ENCODE measurements at places on chromosomes 12 and 14.

- no peak for DNase-seq
Observed at GRCh38 chr12:66584673-66585072, 94.2 kb downstream of the GRIP1 start.

- no peak for DNase-seq
Observed at GRCh38 chr14:64828071-64828470, 51.6 kb downstream of the SPTB start.

DNA sequence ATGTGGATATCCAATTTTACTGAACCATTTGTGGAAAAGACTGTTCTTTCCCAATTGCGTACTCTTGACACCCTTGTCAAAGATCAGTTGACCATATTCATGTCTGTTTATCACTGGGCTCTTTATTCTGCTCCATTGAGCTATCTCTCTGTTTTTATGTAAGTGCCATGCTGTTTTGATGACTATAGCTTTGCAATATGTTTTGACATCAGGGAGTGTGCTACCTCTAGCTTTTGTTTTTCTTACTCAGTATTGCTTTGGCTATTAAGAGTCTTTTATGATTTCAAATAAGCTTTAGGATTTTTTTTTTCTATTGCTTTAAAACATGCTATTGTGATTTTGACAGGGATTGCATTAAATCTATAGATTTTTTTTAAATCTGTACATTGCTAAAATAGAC, 194.3 kb downstream of the SNAPC1 start:
- no peak for DNase-seq

DNA sequence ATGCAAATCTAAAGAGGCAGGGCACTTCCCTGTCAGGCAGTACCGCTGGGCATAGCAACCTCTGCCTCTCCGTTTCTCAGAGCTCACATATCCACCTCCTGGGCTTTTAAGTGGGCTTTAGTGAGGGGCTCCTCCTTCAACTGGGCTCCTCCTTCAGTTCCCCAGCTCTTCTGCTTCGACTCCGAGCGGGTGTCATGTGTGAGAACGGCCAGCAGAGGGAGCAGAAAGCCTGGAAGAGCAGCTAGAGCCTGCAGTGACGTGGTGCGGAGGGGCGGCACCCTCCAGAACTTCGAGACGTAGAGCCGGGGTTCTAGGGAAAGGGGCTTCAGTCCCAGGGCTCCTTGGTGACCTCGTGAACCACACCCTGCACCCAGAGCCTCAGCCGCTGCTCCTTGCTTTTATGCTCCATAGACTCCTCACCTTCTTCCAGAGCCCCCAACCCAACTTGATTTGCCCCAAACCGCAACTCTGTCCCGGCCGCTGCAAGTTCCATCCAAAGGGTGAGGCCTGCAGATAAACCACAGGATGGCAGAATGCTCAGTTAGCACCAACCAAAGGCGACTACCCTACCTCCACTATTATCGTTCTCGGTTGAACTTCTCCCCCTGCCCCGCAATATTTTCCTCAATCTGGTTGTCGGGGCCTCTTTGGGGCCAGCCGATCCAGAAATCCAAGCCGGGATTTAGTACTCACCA, 383 bp upstream of the GLI1 start:
- peak; percentile 91 for DNase-seq

- no peak for DNase-seq
Observed at GRCh38 chr14:101953151-101953550, 11.2 kb upstream of the DYNC1H1 start.

DNA sequence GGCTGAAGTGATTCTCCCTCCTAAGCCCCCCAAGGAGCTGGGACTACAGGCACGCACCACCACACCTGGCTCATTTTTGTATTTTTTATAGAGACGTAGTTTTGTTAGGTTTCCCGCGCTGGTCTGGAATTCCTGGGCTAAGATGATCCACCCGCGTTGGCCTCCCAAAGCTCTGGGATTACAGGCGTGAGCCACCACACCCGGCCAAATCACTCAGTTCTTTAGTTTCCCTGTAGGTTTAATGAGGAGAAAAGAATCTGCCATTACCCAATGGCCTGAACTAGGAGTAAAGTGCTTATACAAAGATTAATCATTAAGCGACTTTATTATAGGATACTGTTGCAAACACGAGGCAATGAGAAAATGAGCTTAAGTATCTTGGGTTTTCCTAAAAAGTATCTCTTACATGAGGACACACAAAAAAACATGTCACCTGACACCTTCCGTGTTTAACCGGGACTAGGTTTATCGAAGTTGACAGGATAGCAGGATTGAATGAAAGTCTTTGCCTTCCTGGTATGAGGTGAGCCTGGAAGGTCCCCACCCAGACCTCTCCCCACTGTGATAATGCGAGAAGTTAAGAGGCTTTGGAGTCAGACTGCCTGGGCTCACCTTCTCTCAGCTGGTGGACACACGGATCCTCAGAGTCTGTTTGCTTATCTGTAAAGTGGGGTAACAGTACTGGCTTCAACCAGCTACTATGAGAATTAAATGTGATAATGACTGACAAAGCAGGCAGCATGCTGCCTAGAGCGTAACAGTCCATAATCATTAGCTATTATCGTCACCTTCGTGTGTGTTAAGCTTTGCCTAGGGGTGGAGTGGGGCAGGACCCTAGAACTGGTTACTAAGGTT, 133.5 kb upstream of the KRAS start:
- DNase-seq, result no peak

- no peak for DNase-seq
Observed at GRCh38 chr12:70251226-70251625, 8.0 kb downstream of the CNOT2 start.

DNA sequence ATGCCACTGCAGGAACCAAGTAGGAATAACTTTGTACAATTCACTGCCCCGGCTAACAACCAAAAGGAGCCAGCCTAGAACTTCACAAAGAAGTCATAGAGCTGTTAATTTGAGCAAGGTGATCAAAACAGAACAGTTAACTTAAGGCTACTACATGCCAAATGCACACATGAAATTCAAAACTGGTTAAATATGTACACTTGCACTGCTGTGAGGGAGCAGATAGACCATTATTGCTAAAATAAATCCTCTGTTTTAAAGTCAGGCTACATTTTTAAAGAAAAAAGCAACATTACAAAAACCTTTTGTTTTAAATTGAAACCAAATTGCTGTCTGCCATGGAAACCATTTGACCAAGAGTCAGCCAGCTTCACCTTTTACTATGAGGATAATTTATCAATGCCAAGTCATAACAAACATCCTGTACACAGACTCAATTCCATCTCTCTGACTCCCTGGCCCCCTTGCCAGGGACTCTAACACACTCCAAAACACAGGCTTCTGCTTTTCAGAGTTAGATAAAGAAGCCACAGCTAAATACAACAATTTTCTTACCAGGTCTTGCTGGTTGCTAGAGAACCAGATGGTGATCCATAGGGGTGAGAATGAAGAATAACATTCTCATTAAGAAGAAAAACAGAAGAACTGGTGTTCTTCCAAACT, 84.0 kb downstream of the LRP6 start:
- no peak for DNase-seq

DNA sequence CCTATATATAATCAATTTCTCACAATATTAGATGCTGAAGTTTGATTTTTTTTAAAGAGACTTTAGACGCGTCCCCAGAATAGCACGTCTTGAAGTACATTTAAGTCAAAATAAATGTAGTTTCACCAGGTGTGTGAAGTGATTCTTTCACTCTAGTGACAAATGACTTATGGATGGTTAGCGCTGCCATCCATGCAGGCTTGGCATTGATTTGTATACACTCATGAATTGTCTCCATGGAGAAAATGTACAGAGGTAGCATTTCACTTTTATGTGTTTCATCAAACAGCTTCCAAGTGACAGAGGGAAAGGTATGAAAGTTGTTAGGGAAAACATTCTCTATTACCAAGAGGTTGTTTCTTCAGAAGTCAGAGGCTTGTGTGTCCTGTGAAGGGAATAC, 360.8 kb downstream of the PDZRN4 start:
- no peak for DNase-seq

GRCh38 chr12:53053218-53054111, 3.6 kb downstream of the TNS2 start:
- peak; percentile 40 for DNase-seq

DNA sequence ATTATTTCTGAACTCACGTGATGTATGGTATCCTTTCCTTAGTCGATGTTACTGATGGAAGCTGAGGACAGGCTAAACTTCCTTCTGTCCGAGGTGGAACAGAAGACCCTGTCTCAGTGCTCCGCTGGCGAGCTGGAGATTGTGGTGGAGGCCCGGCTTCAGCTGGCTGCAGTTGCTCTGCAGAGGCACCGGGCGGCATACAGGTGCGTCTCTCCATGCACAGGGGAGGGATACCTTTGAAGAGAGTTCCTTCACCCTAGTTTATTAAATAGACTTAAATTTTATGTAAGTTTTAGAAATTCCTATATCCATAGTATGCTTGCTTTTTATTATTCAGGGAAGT, 186.7 kb upstream of the NEDD1 start:
- DNase-seq, result no peak

DNA sequence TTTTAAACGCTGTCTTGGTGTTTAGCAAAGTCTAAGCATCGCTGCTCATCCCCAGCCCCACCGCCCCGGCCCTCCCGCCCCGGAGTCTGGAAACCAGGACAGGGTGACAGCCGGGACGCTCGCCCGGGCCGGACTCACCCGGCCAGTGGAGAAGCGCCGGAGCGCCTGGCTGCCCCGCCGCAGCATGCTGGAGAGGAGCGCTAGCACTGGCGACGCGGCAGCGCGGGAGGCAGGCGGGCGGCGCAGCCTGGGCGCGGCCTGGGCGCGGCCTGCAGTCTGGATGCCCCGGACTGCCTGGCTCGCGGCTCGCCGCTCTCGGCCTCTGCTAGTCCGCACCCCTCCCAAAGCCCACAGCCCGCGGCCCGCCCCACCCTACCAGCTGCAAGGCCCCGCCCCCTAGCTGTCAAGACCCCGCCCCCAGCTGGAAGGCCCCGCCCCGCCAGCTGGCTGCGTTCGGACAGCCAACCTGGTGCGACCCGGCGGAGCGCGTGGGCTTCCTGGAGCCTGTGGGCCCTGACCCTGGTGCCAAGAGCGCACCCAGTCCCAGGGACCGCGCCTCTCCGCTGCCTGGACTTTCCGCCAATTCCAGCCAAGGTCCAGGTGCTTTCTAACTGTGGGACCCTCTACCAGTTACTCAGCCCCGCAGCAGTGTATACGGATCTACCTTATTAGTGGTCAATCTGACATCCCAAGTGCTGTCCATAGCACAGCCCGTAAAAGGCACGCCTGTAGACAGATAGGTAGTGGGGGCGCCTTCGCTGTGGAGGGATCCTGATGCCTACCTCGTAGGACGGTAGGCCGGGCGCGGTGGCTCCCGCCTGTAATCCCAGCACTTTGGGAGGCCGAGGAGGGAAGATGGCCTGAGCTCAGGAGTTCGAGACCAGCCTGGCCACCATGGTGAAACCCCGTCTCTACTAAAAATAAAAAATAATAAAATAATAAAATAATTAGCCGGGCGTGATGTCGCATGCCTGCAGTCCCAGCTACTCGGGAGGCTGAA, at the start of gene ALDH1L2:
TSS of gene ALDH1L2 (minus strand) at position 208 of the 1,000 bp plus-strand sequence. CDS start at position 186, 22 bp downstream.
- DNase-seq, result peak; percentile 5

- DNase-seq, result no peak
Observed at GRCh38 chr14:55794655-55795595, 214.9 kb downstream of the KTN1 start.

DNA sequence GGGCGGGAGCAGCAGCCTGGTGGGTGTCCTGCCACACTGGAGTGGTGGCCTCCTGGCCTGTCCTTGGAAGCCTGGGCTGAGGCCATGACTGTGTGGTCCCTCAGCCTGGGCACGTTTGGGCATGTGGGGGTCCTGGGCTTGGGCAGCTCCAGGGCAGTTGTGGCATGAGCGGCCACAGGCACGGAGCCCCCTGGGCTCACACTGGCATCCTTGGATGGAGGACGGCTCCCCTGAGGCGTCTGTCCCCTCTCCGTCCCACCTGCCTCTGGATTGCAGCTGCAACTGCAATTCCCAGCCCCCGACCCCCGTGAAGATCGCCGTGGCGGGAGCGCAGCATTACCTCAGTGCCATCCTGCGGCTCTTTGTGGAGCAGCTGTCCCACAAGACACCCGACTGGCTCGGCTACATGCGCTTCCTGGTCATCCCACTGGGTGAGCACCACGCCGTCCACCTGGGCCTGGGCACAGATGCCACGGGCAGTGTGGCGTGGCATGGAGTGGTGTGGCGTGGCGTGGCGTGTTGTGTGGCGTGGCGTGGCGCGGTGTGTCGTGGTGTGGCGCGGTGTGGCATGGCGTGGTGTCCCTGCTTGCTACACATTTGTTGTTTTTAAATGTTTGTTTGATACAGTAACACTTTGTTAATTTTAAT, 15.1 kb upstream of the TEX22 start:
- DNase-seq, result no peak

- DNase-seq, result no peak
Observed at GRCh38 chr12:133135747-133136146, 5.3 kb downstream of the ZNF10 start.

GRCh38 chr12:124715121-124715990, 147.9 kb upstream of the NCOR2 start:
- DNase-seq, result no peak

DNA sequence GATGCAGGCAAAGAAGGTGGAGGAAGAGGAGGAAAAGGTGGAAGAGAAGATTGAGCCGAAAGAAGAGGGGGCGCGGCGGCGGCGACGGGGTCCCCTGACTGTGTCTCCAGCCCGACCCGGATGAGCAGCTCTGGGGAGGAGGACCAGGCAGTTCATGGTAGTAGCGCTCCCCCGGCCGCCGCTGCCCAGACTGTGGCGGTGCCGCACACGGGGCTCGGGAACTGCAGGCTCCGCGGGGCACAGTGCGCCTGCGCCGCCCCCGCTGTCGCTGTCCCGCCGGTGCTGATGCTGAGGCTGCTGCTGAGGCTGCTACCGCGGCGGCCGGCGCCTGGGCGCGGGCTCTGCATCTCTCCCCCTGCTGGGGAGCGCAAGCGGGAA, at the start of gene KCNH5:
TSS of gene KCNH5 (minus strand) at position 225 of the 378 bp plus-strand sequence. CDS start 272 bp downstream, outside the sequence.
- no peak for DNase-seq

DNA sequence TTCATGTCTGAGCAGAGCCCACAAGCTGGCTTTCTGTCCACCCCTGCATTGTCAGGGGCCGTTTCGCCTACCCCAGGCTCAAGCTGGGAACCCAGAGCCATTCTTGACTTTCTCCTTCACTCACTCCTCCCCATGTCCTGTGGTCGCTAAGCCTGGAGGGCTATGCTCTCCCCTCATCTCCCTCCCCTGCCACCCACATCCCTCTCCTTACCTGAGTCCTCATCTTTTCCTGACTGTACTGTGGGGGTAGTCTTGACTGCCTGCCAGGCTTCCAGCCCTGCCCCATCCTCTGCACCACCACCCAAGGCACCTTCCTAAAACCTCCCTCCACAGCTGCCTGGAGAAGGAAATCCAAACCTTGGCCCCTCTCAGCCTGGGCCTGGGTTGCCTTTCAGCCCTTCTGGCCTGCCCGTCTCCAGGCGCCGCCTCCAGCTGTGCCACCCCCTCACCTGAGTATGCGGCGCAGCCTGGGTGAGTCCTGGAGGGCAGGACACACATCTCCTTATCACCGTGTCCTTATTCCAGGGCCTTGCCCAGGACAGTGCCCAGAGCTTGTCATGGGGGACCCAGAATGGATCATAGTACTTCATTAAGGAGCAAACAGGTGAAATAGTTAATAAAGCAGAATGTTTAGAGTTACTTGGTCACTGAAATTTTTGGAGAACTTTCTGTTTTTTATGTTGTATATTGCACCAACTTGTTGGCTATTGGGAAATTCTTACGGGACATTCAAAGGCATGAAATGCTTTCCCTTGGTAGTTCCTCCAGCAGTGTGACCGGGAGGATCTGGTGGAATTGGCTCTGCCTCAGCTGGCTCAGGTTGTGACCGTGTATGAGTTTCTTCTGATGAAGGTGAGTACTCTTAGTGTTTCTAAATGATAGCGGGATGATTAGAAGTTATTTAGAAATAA, 14.5 kb downstream of the ZNF839 start:
- DNase-seq, result no peak

GRCh38 chr12:101891462-101891971, 14.1 kb downstream of the DRAM1 start:
- DNase-seq, result no peak

All from stimulated activated CD4-positive, alpha-beta T cell treated with anti-CD3 and anti-CD28 coated beads, Interleukin-2, amount 100 ng/mL, for 4 hours (primary cell).